ENCODE measurements at places on chromosomes 13 and 19. TPM values are rescaled to one million over a fixed set of nuclear protein-coding genes. Genes with fewer than 3 reads are reported as not detected.

Gene TUBA3C
- not detected for total RNA-seq

Gene ZNF529
- total RNA-seq: 33.9 TPM

DNA sequence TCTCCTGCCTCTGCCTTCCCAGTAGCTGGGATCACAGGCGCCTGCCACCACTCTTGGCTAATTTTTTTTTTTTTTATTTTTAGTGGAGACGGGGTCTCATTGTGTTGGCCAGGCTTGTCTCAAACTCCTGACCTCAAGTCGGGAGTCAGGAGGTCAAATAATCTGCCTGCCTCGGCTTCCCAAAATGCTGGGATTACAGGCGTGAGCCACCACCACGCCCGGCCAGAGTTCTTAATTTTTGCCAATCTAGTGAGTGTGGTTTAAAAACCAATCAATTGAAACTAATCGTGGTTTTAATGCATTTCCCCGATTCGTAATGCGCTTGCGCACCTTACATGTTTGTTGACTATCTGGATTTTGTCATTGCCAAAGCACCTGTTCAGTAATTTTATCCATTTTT is 37.0 kb downstream of the SKA3 start:
- DNase-seq: no peak

GRCh38 chr13:41312176-41312500 is 1.1 kb downstream of the NAA16 start:
- DNase-seq: peak; percentile 19

DNA sequence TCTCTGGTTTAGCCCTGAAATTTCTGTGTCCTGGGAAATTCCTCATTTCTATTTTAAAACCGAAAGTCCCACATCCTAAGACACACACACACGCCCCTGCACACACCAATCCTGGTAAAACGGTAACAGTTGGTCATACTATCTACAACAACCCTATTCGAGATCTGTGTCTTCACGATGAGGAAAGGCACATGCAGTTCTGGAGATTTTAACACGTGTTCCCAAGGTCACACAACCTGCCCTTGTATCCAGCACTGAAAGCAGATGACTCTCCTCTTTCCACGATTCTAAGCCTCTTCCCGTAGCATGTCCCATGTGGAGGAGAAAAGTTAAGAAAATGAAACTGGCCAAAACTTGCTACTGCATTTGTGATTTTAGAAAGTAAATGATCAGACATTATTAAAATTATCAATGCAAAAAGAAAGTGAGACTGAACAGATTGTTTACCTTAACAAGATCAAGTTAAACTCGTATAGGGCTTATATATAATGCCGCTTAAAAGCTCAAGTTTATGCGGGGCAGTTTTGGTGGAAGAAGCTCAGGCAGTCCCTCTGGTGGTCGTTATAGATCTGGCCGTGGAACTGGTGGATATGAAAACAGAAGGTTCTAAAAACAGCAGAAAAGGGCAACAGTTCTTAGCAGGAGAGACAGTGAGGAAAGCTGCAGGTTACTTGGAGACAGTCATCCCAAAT is 32.7 kb downstream of the VSTM1 start:
- DNase-seq: no peak

DNA sequence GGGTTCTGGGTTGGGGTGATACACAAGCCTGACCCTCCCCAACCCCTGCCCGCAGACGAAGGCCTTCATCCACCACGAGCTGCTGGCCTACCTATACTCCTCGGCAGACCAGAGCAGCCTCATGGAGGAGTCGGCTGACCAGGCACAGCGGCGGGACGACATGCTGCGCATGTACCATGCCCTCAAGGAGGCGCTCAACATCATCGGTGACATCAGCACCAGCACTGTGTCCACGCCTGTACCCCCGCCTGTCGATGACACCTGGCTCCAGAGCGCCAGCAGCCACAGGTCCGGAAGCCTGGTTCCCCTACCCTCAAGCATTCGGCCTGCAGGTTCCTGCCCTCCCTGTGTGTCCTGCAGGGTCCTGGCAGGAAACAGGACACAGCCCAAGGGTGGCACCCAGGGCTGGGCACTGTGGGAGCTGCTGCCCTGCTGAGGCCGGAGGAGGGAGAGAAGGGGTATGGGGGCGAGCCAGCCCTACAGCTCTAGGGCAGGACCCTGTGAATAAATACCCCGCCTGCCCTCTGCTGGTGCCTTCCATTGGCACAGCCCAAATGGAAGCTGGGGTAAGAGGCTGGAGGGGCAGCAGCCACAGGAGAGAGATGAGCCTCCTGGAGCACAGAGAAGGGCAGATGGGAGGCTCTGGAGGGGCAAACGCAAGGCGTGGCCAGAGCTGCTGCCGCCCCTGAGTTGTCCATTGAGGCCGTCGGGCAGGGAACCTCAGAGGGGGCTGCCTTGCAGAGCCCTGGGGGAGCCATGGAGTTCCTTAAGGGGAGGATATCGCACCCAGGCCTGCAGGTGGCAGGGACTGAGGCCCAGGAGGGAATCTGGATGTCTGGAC is 6.8 kb downstream of the TMED1 start:
- peak; percentile 27 for DNase-seq

DNA sequence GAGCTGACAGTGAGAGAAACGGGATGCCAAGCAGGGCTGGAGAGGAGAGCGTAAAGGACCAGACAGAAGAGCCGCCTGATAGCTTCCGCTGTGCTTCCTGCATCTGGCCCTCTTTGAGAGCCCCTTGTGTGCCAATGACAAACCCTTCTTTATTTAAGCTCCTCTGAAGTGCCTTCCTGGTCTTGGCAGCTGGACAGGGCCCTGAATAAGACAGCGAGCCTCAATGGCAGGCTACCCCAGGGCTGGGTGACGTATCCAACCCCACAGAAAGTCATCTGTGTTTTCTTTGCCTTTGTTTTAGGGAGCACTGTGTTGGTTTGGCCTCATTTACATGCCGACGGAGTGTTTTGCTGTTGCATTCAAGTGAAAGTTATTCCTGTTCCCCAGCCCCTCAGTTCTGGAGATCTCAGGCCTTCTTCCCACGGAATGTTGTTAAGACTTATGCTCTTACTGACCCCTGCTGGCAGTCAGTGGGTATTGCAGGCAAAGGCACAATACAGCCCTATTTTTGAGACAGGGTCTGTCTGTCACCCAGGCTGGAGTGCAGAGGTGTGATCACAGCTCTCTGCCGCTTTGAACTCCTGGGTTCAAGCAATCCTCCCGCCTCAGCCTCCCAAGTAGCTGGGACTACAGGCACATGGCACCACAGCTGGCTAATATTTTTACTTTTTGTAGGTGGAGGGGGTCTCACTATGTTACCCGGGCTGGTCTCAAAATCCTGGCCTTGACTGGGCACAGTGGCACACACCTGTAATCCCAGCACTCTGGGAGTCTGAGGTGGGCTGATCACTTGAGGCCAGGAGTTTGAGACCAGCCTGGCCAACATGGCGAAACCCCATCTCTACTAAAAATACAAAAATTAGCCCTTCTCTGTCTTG is 16.8 kb downstream of the CCL25 start:
- DNase-seq: peak; percentile 63

Gene SHANK1
- 1.4 TPM for total RNA-seq

- no peak for DNase-seq
Measured at GRCh38 chr19:50975766-50976165, 6.4 kb upstream of the KLK6 start.

- peak; percentile 83 for DNase-seq
Measured at GRCh38 chr19:19866611-19867248, 1.0 kb downstream of the ZNF253 start.

DNA sequence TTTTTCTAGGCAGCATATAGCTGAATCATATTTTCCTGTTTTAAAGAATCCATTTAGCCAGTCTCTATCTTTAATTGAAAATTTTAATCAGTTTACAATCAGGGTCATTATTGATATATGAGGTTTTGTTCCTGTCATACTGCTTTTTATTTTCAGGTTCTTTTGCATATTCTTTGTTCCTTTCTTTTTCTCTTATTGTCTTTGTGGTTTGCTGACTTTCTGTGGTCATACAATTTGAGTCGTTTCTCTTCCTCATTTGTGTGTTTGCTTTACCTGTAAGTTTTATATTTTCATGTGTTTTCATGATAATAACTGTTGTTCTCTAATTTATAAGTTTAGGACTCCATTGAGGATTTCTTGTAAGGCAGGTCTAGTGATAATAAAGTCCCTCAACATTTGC is 812.6 kb downstream of the DACH1 start:
- no peak for DNase-seq

GRCh38 chr19:53892981-53893325 is 11.0 kb downstream of the PRKCG start:
- peak; percentile 84 for DNase-seq

Gene INTS6
- 64.0 TPM for total RNA-seq

Gene CC2D1A
- total RNA-seq: 22.0 TPM

- peak; percentile 16 for DNase-seq
Measured at GRCh38 chr19:41705393-41706174, 2.8 kb upstream of the CEACAM5 start.

- DNase-seq: no peak
Measured at GRCh38 chr13:80527400-80527799, 186.5 kb upstream of the SPRY2 start.

DNA sequence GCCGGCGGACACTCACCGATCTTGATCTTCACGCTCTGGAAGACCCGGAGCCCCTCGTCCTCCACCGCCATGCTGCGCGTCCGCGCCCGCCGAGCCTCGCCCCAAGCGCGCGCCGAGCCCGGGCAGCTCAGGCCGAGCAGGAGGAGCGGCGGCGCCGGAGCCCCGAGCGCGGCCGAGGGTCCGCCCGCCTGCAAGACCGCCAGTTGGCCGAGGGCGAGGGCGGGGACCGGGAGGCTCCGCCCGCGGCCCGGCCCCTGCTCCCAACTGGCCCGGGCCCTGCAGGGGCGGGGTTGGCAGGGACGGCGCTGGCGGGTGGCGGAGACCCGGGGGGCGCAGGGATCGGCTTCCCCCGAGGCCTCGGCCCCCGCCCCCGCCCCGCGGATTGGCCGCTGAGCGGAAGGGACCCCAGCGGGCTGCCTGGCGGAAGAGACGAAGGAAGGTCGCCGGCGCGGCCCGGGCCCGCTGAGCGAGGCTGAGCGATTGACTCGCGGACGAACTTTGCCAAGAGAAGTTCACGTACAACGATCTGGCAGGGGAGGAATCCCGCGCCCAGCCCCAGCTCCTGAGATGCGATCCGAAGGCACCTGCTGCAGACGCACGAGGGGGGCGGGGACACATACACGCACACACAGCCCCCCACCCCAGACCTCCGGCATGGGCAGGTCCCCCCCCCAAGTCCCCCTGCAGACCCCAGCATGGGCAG is at the start of gene RASA3:
RASA3 (minus strand) TSS at position 205 of the 703 bp plus-strand sequence; CDS start at position 71, 134 bp downstream.
- peak; percentile 95 for DNase-seq
